ENCODE measurements at places on chromosomes 1 and 21. TPM values are rescaled to one million over a fixed set of nuclear protein-coding genes. Genes with fewer than 3 reads are reported as not detected.

The S100A7A gene
- not detected for total RNA-seq

DNA sequence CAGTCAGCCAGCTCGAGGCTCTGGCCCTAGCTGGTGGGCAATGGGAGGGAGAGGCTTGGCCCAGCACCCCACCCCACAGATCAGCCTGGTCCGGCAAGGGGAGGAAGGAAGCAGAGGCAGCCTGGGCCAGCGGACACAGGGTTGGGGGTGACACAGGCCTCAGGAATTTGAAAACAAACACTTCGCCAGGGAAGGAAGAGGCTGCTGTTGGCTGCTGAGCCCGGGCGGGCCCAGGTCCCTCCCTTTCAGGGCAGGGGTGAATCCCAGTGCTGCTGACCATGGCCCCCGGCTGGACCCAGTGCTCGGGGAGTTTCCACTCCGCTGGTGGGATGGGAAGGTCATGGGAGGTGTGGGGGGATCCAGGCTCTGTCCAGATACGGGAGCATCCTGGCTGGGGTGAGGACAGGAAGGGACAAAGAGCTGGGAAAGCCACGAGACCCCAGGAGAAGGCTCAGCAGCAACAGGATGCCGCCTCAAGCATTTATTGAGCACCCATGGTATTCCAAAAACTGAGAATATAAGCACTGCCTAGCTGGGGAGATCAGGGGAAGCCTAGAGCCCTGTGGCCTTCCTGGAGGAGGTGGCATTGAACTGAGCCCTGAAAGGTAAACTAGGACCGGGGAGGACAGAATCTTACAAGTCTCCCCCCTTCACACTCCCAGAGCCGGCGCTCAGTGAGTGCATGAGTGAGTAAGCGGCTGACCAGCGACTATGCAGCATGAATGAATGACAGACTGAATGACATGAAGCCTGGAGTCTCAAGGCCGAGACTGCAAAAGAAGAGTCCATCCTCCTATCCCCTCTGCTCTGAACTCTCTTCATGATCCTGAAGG is 26.2 kb upstream of the EPHA2 start:
- no peak for DNase-seq

The FAM72C gene
- total RNA-seq, result 8.8 TPM

- no peak for DNase-seq
Observed at GRCh38 chr1:115888976-115889375, 48.0 kb upstream of the NHLH2 start.
